ENCODE measurements at places on chromosomes 12 and 14. TPM values are rescaled to one million over a fixed set of nuclear protein-coding genes. Genes with fewer than 3 reads are reported as not detected.

Gene TMPRSS12
- total RNA-seq = not detected

Gene PTCSC3
- not detected for total RNA-seq

Gene OLR1
- total RNA-seq = not detected

Gene TROAP
- total RNA-seq = 0.10 TPM

Gene ZNF891
- 2.5 TPM for total RNA-seq

Gene OR4E2
- not detected for total RNA-seq

Gene TSFM
- 15.9 TPM for total RNA-seq

Gene TAS2R9
- total RNA-seq = 0.51 TPM

Gene DGKA
- 38.0 TPM for total RNA-seq

Gene FAM90A1
- 0.19 TPM for total RNA-seq

Gene MOAP1
- total RNA-seq = 21.8 TPM

Gene ELK3
- 77.3 TPM for total RNA-seq

Gene HOXC12
- total RNA-seq = 1.1 TPM

Gene C3AR1
- 26.6 TPM for total RNA-seq

Gene ISM2
- 0.60 TPM for total RNA-seq

Gene CLEC14A
- 31.6 TPM for total RNA-seq

Gene ALG10
- 7.9 TPM for total RNA-seq

Gene SOX5
- 15.6 TPM for total RNA-seq

Gene NXPH4
- 0.24 TPM for total RNA-seq

Gene PPP1CC
- 98.0 TPM for total RNA-seq

Gene PTPN21
- total RNA-seq = 44.0 TPM

Gene OR9K2
- not detected for total RNA-seq

Gene C12orf50
- 0.14 TPM for total RNA-seq

Gene LRFN5
- total RNA-seq = 0.74 TPM

Gene NCKAP5L
- 16.2 TPM for total RNA-seq

Gene HOXC11
- total RNA-seq = 1.3 TPM

Gene TPPP2
- not detected for total RNA-seq

Gene ZNF385A
- 19.3 TPM for total RNA-seq

Gene FAM181A
- not detected for total RNA-seq

Gene PMCH
- total RNA-seq = not detected

Gene VSIG10
- total RNA-seq = 11.1 TPM

Gene STON2
- total RNA-seq = 20.5 TPM

Gene RHOJ
- 22.8 TPM for total RNA-seq

Gene PLBD1
- total RNA-seq = 12.4 TPM

Gene PIK3C2G
- 0.09 TPM for total RNA-seq

Gene APPL2
- 41.2 TPM for total RNA-seq

Gene RDH16
- total RNA-seq = 0.19 TPM

Gene LRRK2
- 21.2 TPM for total RNA-seq

Gene OVCH1
- 0.46 TPM for total RNA-seq

Gene FOXG1
- not detected for total RNA-seq

Gene ASCL1
- not detected for total RNA-seq

Gene TMEM229B
- total RNA-seq = 4.4 TPM

Gene KRT74
- not detected for total RNA-seq

Gene ZBTB1
- total RNA-seq = 34.8 TPM

Gene ITGB7
- 2.9 TPM for total RNA-seq

Gene MANSC4
- not detected for total RNA-seq

Gene OTOGL
- total RNA-seq = 0.46 TPM

Gene CACNA2D4
- 7.3 TPM for total RNA-seq

Gene PTGER2
- total RNA-seq = 7.4 TPM

Gene CEP128
- 8.3 TPM for total RNA-seq

Gene SYT1
- total RNA-seq = 2.0 TPM

Gene SALL2
- total RNA-seq = 7.1 TPM

Measured in posterior vena cava (tissue), 2 donors.